ENCODE measurements at places on chromosomes 12 and 14.

DNA sequence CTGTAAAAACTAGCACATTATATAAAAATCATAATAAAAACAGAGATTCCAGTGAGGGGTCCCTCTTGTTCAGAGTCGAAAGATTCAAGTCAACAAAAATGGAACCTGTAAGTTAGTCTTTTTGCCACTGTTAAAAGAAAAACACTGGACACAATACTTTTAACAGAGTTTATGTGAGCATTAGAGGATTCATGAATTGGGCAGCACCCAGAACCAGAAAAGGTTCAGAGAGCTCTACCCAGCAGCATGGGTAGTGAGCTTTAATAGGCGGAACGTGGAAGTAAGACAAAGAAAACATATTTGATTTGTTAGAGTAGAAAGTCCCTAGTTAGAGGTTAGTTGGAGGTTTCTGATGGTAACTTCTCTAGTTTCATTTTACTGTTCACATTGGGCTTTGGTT lies 476.8 kb downstream of the RGS6 start:
- no peak for DNase-seq

DNA sequence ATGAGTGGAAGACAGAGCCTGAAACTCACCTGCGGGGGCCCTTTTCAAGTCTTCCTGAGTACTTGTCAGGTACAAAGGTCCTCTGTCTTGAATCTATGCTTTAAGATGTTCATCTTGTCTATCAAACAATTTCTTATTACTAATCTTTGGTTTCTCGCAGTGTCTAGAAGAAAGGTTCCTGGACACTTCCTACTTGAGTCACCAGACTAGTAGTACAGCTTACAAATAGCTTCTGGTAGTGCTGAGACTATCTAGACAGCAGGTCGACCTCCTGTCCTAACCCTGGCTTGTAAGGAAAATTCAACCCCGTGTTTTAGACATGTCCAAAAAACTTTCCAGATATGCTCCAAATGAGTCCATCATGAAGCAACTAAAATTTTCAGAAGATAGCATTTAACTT lies 11.2 kb upstream of the ARID2 start:
- DNase-seq, result no peak

DNA sequence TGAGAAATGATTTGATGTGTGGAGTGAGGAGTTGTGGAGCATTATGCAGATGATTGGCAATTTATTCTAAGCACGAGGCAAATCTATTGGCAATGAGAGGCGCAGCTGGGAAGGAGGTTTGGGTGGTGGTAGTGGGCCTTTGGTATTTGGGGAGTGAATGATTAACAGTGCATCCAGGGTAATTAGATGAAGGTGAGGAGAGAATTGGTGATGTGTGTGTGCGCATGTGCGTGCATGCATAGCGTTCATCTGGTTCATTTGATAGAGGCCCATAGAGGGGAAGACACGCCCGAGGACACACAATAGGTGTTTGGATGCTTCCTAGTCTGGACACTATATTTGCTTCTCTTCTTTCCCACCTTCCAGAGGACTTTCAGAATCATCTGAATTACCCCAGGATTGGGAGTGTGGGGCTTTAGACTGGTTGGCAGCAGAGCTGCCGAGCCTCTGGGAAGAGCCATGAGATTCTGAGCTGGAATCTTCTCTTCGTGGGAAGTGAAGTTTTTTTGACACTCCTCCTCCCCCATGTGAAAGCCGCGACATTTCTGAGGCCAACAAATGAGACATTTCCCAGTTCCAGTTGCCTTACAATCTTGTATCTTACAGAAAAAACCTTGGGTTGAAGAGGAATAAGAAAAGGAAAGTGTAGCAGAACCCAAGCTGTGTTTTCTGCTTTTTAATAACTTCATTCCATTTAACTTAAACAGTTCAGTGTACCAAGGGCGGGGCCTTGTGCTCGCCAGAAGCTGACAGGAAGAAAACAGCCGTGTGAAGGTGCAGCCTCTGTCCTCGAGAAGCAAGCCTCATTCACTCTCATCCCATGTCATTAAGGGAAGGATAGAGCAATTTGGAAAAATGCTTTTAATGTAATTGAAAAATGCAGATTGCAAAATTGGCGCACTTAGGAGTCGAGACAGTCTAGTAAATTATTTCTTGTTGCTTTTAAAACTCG lies 65.2 kb downstream of the SLC25A47 start:
- no peak for DNase-seq

GRCh38 chr14:50669441-50669986 lies 1.4 kb upstream of the SAV1 start:
- no peak for DNase-seq

GRCh38 chr14:33030386-33030785 lies 91.7 kb downstream of the NPAS3 start:
- no peak for DNase-seq

- DNase-seq, result peak; percentile 20
Observed at GRCh38 chr12:43676183-43676813, 82.3 kb downstream of the PUS7L start.

GRCh38 chr12:7122811-7123769 lies 5.6 kb downstream of the RBP5 start:
- DNase-seq, result no peak

- DNase-seq, result no peak
Observed at GRCh38 chr14:22865424-22866405, 5.8 kb upstream of the LRP10 start.

GRCh38 chr14:36580856-36581831 lies 1.3 kb downstream of the NKX2-8 start:
- DNase-seq, result no peak

DNA sequence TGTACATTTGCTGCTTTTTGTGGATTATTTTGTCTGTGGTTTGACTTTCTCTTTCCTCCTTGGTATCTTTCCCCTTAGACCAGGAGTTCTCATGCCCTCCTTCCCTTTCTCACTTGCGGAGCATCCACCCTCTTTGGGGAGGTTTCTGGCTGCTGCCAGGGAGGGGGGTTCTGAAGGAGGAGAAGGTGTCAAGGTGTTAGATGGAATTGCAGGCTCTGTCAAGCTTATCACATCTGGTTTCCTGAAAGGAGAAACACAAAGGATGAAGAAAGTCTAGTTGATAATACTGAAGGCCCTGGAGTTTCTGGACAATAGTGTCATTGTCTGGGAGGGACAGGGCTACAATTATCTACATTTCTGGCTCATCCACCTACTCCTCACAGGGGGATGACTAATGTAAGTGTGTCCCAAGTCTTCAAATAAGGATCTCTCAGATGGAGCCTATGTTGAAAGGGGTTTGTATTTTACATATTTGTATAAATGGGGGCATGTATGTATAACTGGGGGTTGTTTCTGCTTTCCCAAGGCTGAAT lies 217.3 kb upstream of the CCDC196 start:
- no peak for DNase-seq

GRCh38 chr12:99138393-99138792 lies 493.3 kb downstream of the APAF1 start:
- DNase-seq, result no peak

GRCh38 chr12:124518051-124518932 lies 49.1 kb downstream of the NCOR2 start:
- DNase-seq, result no peak

GRCh38 chr12:91143206-91143605 lies 31.9 kb upstream of the LUM start:
- DNase-seq, result no peak

GRCh38 chr14:32017587-32017986 lies 59.5 kb upstream of the ARHGAP5 start:
- DNase-seq, result no peak

- DNase-seq, result no peak
Observed at GRCh38 chr12:91189516-91189915, 6.9 kb upstream of the DCN start.

- DNase-seq, result no peak
Observed at GRCh38 chr14:48563489-48563888, 888.1 kb upstream of the MDGA2 start.

- no peak for DNase-seq
Observed at GRCh38 chr12:57063991-57064685, 14.2 kb upstream of the MYO1A start.

GRCh38 chr14:20662968-20663732 lies 21.2 kb upstream of the RNASE4 start:
- DNase-seq, result no peak

DNA sequence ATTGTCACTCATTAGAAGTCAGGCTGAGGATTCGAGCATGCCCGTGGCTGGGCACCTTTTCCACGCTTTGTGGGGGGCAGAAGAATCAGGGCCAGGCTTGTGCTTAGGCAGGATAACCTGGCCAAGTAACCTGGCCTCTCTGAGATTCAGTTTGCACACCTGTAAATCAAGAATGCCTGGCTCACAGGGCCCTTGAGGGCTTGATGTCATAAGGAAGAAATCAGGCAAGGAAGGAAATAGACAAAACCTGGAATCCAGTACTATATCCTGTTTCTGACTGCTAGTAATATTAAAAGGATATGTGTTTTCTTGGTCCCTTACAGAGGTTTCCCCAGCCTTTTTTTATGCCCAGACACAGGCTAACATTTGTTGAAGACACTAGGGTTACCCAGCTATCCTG lies 91.9 kb downstream of the SAMD4A start:
- no peak for DNase-seq

DNA sequence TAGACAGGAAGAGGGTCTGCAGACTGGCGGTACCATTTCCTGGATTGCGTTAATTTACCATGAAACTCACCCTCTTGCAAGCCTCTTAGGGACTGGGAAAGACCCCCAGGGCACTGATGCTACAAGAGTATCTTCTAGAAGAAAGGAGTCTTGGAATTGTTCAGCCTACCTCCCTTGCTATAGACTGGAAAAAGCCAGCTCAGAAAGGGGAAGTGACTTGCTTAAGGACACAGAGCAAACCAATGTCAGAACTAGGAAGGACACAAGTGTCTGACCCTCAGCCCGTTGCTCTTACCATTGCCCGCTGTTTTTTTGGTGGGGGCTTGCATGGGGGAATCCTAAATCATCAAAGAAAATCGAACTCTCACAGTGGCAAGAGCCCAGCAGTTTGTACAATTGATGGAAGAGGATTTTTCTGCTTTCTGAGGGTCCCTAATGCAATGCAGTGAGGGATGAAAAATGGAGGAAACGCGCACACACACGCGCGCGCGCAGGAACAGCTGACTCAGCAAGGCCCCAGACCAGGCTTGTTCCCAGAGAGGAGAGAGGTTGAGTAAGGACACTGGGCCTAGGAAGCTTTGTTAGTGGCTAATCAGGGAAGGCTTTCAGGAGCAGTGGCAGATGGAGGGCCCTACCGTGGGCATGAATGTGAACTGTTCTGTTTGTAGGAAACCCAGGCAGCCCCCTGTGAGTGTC lies 50.9 kb downstream of the RIN3 start:
- no peak for DNase-seq

DNA sequence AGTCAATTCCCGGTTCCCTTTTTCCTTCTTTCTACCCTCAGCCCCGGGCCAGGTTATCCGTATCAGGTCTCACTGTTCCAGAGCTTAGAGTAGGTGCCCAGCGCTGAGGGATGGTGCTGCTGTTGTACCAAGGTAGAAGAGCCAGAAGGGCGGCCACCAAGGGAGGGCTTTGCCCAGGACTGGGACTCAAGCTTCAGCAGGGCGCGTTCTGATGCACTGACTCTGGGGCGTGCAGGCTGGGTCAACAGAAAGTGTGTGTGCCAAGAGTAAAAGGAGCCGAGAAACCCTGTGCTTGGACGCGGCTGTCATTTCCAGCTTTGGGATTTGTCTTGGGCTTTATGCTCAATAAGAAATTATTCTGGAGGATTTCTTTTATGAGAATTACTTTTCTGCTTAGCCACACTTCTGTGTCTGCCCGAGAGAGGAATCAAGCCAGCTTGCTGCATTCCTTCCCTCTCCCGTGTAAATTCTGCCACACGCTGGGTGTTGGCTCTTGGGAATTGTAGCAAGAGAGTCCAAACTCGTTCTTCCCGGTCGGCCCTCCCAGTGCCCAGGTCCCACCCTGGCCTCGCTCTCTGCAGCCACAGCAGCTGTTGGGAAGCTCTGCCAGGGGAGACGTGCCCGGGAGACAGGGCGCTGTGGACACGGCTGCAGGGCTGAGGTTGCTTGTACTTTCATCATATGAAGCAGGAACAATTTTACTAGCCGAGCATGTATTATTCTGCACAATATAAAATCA lies 98.0 kb downstream of the FBXL14 start:
- DNase-seq, result no peak

GRCh38 chr12:132103542-132104308 lies 40.4 kb downstream of the DDX51 start:
- no peak for DNase-seq

GRCh38 chr12:80217011-80217535 lies 117.7 kb downstream of the OTOGL start:
- DNase-seq, result no peak

- peak; percentile 15 for DNase-seq
Observed at GRCh38 chr12:11228296-11228879, 41.1 kb downstream of the PRB3 start.
